ENCODE measurements at places on chromosomes 3 and 15.

GRCh38 chr15:28080386-28080785, 18.7 kb downstream of the OCA2 start:
- no peak for DNase-seq

- no peak for DNase-seq
Measured at GRCh38 chr3:73874606-73875369, 250.0 kb upstream of the PDZRN3 start.

DNA sequence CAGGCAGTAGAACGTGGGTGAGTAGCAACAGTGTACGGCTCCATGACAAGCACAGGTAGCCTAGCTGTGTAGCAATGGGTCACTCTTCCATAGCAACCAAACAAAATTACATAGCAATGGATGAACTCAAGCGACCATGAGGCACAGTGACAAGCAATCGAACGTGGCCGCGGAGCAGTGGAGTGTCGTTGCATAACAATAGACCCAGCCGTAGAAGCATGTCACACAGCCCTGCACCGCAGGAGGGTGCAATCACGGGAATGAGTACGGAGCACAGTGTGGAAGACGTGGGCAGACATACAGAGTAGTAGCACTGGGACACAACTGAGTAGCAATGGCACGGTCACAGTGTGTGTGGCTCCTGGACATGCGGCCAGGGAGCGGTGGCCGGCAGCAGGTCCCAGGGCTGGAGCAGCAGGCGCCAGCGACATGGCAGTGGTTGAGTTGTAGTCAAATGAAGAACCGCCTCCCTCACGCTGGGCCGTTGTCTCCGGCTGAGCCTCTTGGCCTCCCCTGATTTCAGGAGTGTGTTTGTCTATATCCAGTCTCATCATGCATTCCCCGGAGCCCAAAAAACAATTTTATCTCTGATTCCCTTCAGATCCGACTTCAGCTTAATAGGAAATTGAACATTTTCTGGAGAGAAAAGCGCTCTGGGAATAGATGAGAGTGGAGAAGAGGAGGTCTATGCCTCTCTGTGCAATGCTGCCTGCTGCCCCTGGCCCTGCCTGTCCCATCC, 64.1 kb downstream of the CCDC33 start:
- no peak for DNase-seq

GRCh38 chr3:45123581-45124269, 22.5 kb downstream of the CDCP1 start:
- no peak for DNase-seq

DNA sequence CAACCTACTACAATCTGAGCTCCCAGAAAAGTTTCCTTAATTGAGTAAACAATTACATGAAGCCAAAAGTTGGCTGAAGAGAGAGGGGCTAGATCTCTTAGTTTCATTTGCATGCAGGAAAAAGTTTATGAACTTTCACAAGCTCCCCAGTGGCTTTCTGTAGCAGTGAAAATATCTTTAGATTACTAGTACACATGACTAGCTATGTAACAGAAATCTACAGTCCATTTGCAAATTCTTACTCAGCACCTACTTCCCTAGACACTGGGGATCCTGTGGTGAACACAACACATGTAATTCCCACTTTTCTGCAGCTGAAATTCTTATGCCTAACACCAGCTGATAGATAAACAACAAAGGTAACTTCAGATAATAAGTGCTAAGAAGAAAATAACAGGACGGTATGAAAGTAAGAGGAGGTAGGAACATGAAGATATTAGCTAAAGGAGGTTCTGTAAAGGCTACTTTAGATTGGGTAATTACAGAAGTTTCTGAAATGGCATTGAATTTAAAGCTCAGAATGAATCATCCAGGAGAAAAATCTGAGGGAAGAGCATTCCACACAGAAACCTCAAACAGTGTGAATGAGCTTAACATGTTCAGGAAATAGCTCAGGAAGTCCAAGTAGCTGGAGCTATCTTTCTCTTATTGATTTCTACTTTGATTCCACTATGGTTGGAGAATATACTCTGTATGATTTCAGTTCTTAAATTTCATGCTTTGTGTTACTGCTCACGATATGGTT, 204.8 kb downstream of the MAGI1 start:
- no peak for DNase-seq

DNA sequence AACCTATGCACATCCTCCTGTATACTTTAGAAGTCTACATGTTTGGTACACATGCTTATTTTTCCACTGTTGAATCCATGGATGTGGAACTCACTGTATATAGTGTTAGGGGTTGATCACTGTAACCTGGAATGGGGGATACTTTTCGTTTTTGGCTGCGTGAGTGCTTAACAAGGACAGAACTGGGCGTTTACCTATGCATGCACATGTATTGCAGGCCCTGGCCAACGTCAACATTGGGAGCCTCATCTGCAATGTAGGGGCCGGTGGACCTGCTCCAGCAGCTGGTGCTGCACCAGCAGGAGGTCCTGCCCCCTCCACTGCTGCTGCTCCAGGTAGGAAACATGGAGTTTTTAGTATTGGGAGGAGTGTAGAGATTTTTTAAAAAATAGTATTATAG, 2.3 kb downstream of the RPLP1 start:
- no peak for DNase-seq

DNA sequence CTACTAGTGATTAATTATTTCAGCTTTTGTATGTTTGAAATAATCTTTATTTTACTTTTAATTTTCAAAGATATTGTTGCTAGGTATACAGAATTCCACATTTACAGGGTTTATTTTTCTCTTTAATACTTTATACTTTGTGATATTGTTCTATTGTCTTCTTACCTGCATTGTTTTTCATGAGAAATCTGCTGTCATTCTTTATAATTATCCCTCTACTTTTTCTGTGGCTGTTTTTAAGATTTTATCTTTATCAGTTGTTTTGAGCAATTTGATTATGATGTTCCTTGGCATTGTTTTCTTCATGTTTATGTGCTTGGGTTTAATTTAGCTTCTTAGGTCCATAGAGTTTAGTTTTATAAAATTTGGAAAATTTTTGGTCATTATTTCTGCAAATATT, 168.6 kb downstream of the DTWD1 start:
- no peak for DNase-seq

DNA sequence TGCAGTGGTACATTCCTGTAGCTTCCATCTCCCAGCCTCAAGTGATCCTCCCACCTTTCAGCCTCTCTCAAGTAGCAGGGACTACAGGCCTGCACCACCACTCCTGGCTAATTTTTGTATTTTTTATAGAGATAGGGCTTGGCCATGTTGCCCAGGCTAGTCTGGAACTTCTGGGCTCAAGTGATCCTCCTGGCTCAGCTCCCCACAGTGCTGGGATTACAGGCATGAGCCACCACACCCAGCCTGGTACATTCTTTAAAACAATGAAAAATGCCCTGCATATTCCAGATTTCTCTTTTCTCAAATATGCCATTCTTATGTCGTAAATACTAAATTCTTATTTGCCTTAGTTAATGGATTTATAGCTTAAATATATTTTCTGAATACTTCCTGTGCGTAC, 581.4 kb downstream of the MECOM start:
- no peak for DNase-seq

- peak; percentile 79 for DNase-seq
Measured at GRCh38 chr3:143973259-143974021, 1.8 kb downstream of the DIPK2A start.

DNA sequence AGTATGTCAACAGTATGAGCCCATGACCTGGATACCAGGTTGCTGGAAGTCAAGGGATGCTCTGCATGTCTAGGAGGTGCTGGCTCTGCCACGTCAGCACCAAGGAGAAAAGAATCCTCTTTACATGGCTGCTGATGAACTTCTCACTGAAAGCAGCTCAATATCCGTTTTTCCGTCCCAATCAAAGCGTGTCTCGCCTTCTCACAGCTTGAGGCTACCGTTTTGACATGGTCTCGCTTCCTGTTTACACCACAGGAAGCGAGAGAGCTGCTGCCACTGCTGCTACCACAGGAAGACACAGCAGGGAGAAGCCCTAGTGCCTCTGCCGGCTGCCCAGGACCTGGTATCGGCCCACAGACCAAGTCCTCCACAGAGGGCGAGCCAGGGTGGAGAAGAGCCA, 27.3 kb downstream of the STARD5 start:
- no peak for DNase-seq

DNA sequence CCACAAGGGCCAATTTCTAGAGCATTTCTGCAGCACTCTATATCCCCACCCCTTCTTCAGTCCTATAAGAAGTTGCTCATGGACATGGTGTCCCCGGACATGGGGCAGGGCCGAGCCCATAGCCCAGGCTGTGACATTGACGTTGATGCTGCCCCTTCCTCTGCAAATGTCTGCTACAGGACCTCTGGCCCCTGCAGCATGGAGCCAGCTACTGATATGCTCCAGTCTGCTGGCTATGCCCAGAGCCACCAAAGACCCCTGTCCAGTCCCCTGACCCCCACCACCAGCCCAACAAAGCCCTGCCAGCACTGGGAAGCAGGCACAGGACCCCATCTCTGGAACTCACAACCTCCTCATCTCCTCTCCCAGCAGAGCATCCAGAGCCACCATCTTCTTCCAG, 120.1 kb upstream of the SMAD3 start:
- no peak for DNase-seq

GRCh38 chr3:134606033-134607025, 44.5 kb downstream of the KY start:
- no peak for DNase-seq

- peak; percentile 7 for DNase-seq
Measured at GRCh38 chr3:10715886-10716285, 100.1 kb upstream of the SLC6A11 start.

- no peak for DNase-seq
Measured at GRCh38 chr15:28969511-28970085, 83.8 kb downstream of the APBA2 start.

DNA sequence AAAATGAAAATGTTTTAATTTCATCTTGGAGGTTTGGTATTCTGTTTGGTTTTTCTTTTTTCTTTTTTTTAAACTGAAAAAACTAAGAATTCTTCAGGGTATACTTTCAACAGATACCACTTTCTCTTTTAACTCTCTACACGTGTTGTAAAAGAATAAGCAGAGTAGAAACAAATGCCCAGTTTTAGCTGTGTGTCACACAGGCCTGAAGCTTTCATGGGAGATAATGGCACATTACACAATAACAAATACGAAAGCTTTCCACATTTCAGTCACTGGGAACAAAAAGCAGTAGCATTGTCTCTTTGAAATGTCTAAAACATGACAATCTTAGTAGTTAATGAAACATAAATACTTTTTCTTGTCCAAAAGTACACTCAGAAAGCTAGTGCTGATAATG, 818.5 kb downstream of the TBL1XR1 start:
- no peak for DNase-seq

DNA sequence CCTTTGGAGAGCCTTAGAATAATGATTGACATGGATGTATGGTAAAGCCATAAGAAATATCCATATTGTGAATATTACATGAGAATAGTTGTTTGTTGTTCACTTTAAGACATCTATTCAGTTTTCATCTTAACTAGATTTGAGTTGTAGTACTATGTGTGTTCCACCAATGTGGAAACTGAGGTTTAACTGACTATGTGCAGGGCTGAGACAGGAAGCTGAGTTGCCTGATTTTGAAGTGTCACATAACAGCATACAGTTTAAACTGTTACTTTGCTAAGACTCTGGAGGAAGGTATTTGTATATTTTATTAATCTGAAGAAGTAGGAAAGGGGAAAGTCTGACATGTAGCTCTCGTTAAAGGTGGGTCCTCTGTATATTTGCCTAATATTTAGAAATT, 2.1 kb downstream of the ECT2 start:
- no peak for DNase-seq

DNA sequence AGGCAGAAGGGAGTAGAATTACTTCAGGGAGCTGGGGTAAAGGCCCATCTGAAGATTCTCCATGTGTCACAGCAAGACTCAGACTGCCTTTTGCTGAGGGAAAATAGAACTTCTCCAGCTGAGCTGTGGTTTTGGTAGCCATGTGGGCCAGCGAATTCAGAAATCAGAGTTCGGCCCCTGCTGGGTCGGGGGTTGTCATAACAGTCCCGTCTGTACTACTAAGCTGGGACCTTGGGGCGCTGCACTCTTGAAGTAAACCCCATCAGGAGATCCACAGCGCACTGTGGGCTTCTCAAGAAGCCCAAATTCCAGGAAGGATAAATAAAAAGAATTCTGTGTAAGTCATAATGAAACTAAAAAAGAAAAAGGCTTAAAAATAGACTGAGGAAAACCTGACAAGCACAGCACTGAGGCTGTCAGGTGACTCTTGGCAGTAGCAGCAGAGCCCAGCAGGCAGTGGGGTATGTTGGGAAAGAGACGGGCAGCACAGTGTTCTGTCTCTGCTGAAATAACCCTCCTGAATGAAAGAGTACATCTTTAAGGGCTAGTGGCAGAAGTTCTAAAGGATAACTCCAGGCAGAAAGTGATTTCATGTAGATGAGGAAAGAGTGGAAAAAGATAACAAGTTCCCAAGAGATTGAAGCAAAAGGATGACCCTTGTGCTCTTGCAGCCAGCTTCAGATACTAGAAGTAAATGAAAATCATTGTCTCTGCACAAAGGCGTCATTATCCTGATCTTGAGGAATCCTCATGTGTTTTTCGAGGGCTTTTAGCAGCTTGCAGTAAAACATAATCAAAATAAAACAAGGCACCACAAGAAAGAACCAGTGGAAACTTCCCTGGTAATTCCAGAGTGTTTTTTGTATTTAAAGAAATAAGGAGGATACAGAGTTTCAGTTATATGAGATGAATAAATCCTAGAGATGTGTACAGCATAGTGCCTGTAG, 74.5 kb downstream of the RAB7A start:
- DNase-seq, result no peak

- DNase-seq, result no peak
Measured at GRCh38 chr3:63353383-63353782, 75.3 kb downstream of the SYNPR start.

DNA sequence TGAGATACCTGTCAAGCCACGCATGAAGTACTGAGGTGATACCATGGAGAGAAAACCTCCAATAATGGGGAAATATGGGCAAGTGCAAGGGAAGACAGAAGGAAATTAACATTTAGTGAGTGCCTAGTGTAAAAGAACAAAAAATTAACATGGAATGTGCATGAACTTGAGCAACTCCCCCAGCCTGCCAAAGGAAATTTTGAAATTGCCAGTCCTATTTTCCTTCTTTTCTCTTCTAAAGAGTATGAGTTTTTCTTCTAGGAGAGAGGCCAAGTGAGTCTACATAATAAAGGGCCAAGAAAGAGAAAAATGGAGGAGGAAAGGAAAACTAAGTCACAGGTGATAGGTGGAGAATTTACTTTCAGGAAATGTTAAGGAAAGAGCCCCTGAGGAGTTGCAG, 602.4 kb upstream of the MDFIC2 start:
- no peak for DNase-seq

DNA sequence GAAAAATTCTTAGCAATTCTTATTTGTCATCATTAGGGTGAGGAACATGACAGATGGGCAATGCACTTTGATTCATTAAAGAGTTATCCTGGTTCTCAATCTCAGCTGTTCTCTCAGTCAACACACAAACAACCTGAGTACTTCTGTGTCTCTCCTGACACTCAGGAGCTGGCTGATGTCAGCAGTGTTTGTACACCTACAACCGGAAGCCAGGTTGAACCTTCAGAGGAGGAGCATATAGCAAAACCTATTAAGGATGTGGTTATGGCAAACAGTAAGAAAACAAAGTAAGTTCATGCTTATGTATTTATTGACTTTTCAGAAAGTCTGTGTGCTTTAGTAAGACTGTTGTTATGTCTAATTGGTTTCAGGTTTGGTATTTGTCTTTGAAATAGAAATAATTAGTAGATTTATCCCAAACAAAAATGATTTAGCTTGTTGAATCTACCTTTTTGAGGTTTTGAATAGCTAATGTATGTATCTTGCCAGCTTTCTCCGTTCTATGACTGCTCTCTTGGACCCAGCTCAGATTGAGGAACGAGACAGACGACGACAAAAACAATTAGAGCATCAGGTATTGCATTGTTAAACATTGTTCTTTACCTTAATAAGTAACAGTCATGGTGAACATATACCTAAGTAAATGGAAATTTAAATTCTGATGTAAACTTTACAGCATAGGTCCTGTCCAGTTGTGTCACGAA, 36.6 kb downstream of the CCDC66 start:
- no peak for DNase-seq
